ENCODE measurements at places on chromosomes 4 and X. TPM values are rescaled to one million over a fixed set of nuclear protein-coding genes. Genes with fewer than 3 reads are reported as not detected.
A peak's percentile ranks its signal among the peaks of the same experiment; 100 is the strongest.

GRCh38 chrX:47586043-47586787 lies 4.0 kb downstream of the TIMP1 start:
- no peak for DNase-seq

The GPAT3 gene
- 33.5 TPM for total RNA-seq

The MAGEB1 gene
- total RNA-seq = not detected

GRCh38 chr4:25884031-25884782 lies 21.4 kb upstream of the SEL1L3 start:
- DNase-seq = no peak

The ADGRL3 gene
- 3.8 TPM for total RNA-seq

- DNase-seq = no peak
These were observed 38.2 kb upstream of the PLAC8 start for GRCh38 chr4:83152746-83153145.

DNA sequence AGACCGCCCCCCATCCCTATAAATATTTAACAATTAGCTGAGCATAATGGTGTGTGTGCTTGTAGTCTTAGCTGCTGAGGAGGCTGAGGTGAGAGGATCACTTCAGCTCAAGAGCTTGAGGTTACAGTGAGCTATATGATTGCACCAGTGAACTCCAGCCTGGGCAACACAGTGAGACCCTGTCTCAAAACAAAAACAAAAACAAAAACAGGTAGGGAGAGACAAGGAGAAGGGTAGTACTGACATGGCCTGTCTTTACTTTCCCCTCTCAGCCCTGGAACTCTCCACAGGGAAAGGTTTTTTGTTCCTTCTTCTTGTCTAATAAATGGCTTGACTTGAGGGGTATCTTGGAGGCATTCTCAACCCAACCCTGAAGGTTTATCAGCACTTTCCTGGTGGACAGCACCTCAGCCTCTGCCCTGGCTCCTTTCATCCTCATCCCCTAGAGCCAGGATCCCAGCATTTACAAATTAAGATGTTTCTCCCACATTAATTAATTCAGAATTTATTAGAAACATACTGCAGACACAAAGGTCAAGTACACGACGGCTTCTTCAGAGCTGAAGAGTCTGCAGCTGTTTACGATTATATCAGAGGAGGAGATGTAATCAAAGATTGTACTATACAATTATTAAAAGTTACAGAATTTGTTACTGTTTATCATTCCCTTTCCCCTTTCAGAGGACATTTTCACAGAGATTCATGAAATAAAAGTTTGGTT lies 131.8 kb downstream of the AFF1 start:
- DNase-seq = no peak

DNA sequence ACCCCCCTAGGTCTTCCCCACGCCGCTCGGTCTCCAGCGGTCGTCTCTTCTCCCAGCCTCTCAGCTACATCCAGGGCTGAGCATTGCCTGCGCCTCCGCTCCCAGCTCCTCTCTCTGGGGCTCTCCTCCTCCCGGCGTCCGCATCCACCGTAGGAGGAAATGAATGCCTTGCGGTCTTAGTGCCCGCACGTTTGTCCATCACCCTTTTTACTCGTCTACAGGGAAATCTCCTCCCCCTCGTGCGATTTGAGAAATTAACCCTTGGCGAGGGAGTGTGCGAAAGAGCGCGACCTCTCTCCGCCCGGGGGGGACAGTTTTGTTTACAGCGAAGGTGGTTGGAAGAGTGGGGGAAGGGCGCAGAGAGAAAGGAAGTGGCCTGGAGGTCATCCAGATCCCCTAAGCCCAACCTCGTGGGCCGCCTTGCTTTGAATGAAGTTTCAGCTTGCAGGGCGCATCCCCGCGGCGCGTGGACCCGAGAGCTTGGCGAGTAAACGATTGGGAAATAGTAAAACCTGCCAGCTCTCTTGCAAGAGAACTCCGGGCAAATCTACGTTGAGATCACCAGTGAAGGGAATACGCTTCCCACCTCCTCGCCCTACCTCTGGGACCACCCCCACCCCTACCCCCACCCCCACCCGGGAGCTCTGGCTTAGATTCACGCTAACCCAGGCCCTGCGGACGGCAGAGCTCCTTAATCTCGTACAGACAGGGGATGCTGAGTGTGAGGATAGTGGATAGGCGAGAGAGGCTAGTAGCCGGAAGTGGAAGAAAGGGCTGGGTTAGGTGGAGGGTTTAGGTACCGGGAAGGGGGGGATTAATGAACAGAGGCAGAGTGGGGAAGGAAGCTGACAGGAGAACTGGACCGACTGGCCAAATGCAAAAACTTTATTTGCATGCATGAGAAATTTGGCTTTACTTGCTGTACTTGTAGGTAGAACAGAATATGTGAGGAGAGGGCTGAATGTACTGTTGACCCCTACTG lies at the start of gene ELOVL6:
Gene ELOVL6 (minus strand): TSS at position 181 of the 982 bp plus-strand sequence. CDS start 280 bp downstream, outside the sequence.
- DNase-seq = peak; percentile 60

DNA sequence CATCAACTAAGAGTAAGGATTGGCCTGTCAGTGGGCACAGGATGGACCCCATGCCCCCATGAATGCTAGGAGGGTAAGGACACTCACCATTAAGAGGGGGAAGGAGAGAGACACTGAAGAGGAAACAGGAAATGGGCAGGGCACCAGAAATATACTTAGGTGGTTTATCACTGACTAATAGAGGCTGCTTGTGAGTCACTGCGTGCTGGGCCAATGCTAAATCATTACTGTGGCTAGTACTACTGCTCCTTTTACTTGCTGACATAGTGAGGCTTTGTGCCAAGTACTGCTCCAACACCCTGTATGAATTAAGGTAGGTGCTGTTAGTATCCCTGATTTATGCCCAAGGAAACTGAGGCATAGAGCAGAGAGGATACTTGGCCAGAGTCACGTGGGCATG lies 130.4 kb upstream of the FRMPD4 start:
- no peak for DNase-seq

GRCh38 chrX:38879631-38880220 lies 78.5 kb downstream of the MID1IP1 start:
- peak; percentile 53 for DNase-seq

The NAT8L gene
- total RNA-seq = 3.2 TPM

DNA sequence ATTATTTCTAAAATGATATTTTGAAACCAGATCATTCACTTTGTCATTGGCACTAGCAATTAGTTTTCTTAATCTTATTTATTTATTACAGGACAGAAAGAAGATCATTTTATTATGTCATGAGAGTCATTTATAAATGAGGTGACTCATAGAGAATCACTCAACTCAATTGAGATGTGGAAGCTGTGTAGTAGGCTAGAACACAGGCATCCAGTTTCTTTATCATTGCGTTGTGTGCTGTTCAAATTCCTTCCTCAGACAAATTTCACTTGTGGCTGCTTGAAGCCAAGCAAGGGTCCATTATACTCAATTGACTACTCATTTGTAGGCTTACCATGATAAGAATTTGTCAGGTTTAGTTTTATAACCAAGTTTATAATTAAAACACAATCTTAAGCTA lies 87.6 kb downstream of the MRPL1 start:
- DNase-seq = no peak

The BMP3 gene
- not detected for total RNA-seq

The PCSK1N gene
- 5.0 TPM for total RNA-seq

DNA sequence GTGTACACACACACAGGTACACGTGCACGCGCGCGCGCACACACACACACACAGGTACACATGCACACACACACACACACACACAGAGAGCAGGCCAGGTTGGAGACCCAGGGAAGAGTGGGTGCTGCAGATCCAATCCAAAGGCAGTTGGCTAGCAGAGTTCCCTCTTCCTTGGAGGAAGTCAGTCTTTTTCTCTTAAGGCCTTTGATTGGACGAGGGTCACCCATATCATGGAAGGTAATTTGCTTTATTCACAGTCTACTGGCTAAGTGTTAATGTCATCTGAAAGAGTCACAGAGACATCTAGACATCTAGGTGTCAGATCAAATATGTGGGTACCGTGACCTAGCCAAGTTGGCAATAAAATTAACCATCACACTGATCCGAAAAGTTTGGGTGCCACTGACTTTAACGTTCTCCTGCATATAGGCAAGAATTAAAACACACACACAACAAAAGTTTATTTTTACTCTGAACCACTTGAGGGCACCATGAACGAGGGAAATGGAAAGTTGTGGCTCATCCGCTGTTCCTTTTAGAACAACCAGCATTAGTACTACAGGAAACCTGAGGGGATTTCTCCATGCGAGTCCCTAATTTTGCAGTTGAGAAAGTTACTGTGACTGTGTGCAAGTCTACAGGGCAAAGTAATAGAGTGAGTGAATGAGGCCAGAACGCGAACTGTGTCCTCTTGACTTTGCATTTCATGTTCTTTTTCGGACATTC lies 66.0 kb upstream of the STOX2 start:
- DNase-seq = no peak

DNA sequence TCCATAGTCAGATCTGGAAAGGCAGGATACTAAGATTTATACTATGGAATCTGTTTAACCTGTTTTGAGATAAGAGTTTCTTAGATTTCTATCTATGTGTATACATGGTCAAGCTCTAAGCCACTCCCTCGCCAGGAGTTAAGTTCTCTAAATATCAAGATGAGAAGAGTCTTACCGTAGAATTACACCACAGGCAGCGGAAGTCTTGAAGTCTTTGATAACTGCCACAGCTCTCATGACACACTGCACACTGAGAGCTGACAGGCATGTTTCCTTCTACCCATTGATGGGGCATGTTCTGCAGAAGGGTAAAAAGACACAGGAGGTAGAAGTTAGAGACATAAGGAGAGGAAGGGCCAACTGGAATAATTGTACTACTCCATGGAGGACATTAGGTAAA lies 67.7 kb downstream of the DGKK start:
- no peak for DNase-seq

The ADH1C gene
- total RNA-seq = 2.0 TPM

The MAGEA2 gene
- total RNA-seq = not detected

The MSX1 gene
- 2.3 TPM for total RNA-seq

GRCh38 chrX:103739421-103739820 lies 28.7 kb downstream of the TMEM31 start:
- DNase-seq = no peak

GRCh38 chr4:123229286-123229685 lies 167.3 kb upstream of the SPRY1 start:
- no peak for DNase-seq

DNA sequence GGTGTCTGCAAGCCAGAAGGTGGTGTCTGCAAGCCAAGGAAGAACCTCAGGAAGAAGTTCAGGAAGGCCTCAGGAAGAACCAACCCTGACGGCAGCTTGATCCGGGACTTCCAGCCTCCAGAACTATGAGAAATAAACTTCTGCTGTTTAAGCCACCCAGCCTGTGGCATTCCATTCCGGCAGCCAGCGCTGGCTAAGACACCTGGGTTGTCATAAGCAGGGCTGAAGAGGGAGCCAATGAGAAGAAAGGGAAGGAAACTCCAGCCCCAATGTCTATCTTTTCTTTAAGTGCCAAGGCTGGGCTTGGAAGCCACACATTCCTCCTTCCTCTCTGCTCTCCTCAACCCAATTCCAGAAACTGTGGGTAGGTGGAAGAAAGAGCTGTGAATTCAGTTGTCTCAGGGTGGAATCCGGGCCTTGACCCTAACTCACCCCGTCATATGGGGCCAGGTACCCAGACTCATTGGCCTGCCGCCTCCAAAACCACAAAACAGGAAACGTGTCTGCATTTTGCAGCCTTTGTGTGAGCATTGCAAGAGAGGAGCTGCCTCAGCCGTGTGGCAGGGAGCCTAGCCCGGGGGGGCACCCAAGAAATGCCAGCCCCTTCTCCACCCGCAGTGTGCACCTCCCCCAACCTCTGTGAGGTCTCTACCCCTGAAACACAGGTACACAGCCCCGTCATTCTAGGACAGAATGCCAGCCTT lies 26.8 kb downstream of the CRMP1 start:
- no peak for DNase-seq

DNA sequence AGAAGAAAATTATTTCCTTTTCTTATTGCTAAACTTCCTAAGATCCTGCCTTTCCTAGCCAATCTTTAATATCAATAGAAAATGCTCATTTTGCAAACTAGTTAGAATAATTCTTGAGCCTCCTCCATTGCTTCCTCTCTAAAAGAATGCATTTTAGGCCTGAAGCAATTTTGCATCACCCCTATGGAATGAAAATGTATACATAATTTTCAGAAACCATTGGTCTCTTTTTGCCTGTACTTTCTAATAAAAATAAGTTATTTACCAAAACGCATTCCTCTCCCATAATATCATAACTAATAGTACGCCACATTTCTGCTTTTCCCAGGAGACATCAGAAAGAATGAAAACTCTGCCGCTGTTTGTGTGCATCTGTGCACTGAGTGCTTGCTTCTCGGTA lies 1.7 kb downstream of the MUC7 start:
- no peak for DNase-seq

DNA sequence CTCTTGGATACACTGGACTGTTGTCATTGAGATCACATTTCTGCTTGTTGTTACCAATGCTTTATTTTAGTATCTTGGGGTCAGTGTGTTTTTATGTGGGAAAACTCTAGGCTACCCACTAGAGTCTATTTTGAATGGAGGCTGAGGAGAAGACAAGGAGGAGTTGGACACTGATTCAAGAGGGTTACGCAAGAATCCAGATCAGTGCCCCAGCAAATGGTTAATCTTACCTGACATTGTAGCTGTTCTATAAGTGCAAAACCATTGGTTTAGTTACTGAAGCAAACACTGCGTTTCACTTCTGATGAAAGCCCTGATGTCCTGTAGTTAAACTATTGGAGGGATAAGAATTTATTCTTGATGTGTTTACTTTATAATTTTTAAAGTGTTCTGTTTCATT lies 331.1 kb upstream of the NR3C2 start:
- DNase-seq = no peak

The PNCK gene
- 10.0 TPM for total RNA-seq

The GAGE12H gene
- not detected for total RNA-seq

GRCh38 chr4:87073199-87074120 lies 138.6 kb downstream of the AFF1 start:
- no peak for DNase-seq

The EPGN gene
- total RNA-seq = not detected

The FREM3 gene
- total RNA-seq = 0.23 TPM

DNA sequence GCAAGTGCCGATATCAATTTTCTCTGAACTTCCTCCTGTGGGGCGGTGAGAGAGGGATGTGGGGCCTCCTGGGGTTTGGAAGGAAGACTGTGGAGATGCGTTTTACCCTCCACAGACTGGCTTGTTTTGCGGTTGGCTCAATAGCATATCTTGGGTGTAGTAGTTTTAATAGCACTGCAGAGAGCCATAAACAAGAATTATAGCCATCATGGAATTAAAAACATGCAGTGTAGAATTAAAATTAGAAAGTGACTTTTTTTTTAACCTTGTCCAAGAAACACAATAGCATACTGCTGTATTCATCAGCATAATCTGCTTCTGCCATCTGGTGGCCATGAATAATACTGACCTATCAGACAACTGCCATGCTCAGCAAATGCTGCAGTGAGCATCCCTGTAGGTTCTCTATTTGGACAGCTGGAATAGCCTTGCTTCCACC lies 47.3 kb upstream of the SCML1 start:
- no peak for DNase-seq

GRCh38 chr4:54933579-54933978 lies 191.8 kb downstream of the KDR start:
- no peak for DNase-seq

Measured in right cardiac atrium (tissue), 5 donors.